NCI-H1092 treated with DMSO at 0.1 percent for 48 hours (cell line): ENCODE measurements at places on chromosomes 1 and 21.

GRCh38 chr1:5901841-5902240, 90.4 kb downstream of the NPHP4 start:
- DNase-seq, result no peak

DNA sequence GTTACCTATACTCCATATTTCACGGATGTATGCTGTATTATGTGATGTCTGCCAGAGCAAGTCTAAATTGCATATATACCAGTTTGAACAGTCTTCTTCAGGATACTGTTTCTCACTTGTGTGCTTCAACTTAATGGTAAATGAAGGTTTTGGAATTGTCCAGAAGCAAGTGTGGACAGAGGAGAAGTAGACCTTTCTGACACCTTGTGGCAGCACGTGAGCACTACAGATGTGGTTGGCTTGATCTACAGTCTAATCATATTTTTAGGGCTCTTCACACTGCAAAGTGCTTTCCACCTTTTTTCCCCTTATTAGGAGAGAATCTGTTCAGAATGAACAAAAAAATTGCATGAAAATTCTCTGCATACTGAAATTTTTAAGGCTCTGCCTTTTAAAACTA, 10.9 kb downstream of the MORC3 start:
- DNase-seq, result peak; percentile 36

GRCh38 chr1:29323636-29324035, 87.3 kb downstream of the PTPRU start:
- no peak for DNase-seq

GRCh38 chr1:8394456-8395321, 76.8 kb downstream of the SLC45A1 start:
- DNase-seq, result no peak

DNA sequence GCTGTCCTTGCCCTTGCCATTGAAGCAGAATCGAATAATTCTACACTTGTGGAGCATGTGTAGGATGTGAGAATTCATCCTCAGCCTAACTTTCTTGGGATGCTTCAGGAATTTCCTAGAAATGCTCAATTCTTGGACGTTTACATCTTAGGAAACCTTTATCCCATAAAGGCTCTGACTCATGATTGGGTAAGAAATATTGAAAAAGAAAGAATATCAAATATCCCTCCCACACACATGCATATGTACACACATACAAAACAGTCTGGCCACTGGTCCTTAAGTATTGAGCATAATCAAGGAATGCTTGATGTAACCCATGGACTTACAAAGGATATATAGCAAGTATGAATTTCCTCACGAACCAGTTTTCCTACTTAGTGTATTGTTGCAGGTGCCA, 83.9 kb upstream of the IPO9 start:
- no peak for DNase-seq

DNA sequence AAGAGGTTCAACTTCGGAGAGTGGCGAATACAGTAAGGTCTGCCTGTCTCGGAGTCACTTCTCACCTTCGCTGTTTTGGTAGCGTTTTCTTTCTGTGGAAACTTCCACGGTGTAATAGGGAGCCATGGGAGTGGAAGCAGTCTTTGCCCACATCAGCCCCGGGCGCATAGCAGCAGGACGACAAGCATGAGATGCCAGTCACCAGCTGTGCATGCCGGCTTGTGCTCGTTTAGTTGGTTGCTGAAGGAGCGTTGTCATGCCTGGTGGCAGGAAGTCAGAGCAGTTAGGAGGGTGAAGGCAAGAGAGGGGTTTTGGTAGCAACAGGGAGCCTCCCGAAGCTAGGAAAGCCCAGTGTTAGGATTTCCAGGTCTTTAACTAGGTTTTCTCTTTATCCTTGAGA, 58.8 kb downstream of the MRPS6 start:
- no peak for DNase-seq

GRCh38 chr1:61011561-61012263, 70.6 kb upstream of the NFIA start:
- DNase-seq, result peak; percentile 87

GRCh38 chr1:113935970-113936369, 6.8 kb downstream of the HIPK1 start:
- no peak for DNase-seq

DNA sequence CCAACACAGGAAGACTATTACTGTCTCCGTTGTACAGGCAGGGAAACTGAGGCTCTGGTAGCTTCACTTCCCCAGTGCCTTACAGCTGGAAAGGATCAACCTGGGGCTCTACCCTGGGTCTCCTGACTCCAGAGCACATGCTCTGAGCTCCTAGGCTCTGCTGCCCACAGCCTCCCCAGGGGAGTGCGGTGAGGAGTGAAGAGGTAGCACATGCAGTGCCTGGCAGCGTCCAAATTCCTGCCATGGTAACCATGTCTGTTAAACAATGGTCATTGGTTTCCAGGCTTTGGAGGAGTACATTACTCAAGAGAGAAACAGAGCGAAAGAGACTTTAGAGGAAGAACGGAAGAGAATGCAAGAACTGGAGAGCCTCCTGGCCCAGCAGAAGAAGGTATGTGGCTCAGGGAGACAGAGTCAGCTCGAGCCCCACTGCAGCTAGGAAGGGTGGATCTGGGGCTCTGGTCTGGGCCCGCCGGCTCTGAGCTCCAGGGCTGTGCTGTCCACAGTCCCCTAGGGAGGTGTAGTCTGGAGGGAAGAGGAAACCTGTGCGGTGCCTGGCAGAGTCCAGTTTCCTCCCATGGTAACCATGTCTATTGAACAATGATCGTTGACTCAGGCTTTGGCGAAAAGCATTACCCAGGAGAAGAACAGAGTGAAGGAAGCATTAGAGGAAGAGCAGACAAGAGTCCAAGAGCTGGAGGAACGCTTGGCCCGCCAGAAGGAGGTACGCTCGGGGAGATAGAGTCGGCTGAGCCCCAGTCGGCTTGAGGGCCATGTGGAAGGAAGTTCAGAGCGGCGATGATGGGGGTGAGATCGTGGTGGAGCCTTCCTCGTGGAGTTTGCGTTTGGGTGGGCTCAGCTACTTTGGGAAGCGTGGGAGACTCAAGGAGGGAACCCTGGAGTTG, 64.6 kb upstream of the EFHD2 start:
- DNase-seq, result peak; percentile 26

GRCh38 chr1:10456048-10456447, 6.2 kb downstream of the CORT start:
- no peak for DNase-seq
